IPS DF 6.9 (cell line): ENCODE measurements at places on chromosomes 13 and 19.

- DNase-seq = no peak
Measured at GRCh38 chr19:18266771-18267686, 7.2 kb downstream of the IQCN start.

GRCh38 chr19:1756705-1757465 is 3.6 kb downstream of the ONECUT3 start:
- DNase-seq = no peak

DNA sequence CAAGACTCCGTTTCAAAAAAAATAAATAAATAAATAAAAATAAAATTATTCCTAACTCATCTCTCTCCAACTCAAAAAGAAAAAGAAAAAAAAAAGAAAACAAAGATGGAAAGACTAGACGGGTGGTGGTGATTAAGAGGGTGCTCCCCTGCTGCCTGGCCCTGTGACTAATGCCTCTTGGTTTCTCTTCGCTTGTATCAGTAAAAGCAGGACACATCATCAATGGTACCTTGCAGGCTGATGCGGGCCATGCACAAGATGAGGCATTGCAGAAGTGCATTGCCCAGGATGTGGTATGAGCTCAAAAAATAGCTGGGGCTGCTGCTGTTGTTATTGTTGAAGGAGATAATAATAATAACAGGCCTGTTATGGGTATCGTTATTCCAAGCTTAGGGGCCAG is 14.6 kb downstream of the ACER1 start:
- no peak for DNase-seq

GRCh38 chr13:113887700-113888201 is 23.9 kb upstream of the GAS6 start:
- DNase-seq = no peak

GRCh38 chr19:15330801-15331418 is 1.4 kb downstream of the BRD4 start:
- DNase-seq = no peak

DNA sequence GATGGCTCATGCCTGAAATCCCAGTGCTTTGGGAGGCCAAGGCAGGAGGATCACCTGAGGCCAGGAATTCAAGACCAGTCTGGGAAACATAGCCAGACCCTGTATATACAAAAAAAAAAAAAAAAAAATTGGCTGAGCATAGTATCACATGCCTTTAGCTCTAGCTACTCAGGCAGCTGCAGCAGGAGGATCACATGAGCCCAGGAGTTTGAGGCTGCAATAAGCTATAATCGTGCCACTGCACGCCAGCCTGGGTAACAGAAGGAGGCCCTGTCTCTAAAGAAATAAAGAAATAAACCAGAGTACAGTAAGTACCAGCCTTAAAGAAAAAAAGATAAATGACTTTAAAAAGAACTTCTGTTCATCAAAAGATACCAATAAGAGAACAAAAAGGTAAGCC is 52.9 kb downstream of the FAM124A start:
- no peak for DNase-seq

DNA sequence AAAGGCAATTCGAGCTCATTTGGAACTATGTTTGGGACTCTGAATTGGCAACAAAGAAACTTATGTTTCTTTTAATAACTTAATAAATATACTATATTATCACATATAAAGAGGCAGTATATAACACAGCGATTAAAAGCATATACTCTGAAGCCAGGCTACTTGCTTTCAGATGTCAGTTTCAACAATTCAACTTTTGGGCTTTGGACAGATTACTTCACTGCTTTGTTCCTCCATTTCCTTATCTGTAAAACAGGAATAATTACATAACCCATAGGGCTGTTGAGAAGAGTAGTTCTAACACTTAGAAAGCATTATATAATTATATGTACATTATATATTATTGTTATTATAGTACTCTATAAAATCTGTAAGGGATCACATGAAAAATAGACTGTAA is 107.2 kb downstream of the EDNRB start:
- no peak for DNase-seq

- DNase-seq = no peak
Measured at GRCh38 chr13:95608640-95609323, 35.7 kb downstream of the DZIP1 start.

DNA sequence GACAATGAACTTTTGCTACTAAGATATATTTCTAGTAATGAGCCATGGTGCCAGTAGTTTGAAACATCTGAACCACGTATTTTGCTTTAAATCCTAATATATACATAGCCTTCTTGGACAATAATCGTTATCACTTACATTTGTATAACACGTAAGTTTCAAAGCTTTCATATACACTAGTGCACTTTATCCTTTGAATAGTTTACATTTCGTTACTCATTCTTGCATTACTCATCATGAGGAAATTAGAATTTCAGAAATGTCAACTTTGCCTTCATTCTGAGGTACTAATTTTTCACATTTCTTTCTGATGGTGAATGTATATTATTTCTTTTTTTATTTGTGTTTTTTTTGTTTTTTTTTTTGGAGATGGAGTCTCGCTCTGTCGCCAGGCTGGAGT is 5.8 kb downstream of the KBTBD7 start:
- DNase-seq = no peak

DNA sequence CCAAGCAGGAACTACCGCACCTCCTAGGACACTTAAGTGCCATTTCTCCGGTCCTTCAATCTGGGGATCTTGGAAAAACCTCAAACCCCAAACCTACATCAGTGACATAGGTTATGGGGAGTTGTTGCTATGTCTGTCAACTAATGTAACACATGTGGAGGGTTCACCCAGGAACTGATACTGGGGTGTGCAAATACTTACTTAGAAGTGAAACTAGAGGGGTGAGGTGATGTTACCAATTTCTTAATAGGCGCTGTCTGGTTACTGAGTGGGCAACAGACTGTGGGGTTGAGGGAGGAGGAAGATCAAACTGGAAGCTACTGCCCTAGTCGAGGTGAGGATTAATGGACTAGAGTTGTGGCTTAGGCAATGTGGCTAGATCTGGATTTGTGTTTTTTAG is 1.9 kb downstream of the ZNF586 start:
- no peak for DNase-seq

DNA sequence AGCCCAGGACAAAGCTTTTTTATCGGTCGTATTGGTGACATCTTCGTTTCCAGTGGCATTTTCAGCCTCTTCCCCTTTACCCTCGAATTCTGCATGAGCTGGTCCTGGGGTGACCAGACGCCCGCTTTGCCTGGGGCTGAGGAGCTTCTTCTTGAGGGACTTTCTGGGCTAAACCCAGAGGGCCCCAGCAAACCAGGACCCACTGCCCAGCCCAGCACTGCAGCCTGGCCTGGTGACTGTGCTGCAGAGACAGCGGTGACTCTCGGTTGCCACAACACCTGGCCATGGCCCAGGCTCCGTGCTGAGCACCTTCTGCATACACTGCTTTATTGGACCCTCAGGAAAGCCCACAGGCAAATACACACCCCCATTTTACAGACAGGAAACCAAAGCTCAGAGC is 21.0 kb downstream of the SPACA7 start:
- DNase-seq = no peak

DNA sequence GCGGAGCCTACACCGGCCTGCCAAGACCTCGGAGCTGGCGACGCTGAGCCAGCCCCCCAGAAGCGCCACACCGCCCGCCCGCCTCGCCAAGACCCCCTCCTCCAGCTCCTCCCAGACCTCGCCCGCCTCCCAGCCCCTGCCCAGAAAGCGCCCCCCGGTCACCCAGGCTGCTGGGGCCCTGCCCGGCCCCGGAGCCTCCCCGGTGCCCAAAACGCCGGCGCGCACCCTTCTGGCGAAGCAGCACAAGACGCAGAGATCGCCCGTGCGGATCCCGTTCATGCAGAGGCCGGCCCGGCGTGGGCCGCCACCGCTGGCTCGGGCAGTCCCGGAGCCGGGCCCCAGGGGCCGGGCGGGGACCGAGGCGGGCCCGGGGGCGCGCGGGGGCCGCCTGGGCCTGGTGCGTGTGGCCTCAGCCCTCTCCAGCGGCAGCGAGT is 10.2 kb downstream of the C19orf25 start:
- no peak for DNase-seq

DNA sequence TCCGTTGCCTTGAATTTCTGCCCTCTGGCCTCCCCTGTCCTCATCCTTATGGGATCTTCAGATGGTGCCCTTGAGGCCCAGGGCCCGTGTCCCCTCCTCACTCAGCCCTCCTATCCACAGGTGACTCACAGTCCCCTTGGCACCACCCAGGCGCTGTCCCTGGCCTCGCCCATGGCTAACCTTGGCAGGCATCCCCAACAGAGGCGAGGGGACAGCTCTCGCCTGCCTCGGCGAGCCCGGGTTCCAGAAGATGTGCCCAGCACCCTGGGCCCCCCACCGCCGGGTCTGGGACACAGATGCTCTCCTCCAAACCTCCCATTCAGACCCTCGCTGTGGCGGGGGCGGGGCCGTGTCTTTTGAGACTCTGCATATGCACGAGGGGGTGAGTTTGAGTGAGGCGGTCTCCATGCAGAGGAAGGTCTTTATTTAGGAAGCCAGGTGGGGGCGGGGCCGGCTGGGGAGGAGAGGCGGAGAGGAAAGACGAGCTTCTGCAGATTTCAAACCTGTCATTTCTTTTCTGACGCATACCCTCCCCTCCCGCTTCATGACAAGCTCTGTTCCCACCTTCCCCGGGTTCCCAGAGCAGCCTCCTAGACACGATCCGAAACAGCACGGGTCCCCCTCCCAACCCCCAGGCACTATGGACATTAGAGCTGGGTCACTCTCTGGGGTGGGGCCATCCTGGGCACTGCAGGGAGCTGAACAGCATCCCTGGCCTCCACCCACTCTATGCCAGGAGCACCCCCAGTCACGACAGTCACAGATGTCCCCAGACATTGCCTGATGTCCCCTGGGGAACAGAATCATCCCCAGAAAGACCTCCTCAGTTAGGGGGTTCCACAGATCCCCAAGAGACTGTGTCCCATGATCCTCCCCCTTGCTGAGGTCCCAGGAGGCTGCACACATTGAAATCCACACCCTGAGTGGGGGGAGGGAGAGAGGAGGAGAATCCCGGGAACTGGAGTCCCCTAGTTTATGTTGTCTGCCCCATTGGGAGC is 48.5 kb downstream of the GNG7 start:
- no peak for DNase-seq

GRCh38 chr13:51907040-51907732 is 45.4 kb downstream of the CCDC70 start:
- DNase-seq = no peak

GRCh38 chr19:30029721-30030510 is 87.9 kb downstream of the URI1 start:
- DNase-seq = no peak
